ENCODE measurements at places on chromosomes 2 and 18.
A peak's percentile ranks its signal among the peaks of the same experiment; 100 is the strongest.

- peak; percentile 46 for DNase-seq
Measured at GRCh38 chr2:17719562-17720371, 33.8 kb downstream of the SMC6 start.

DNA sequence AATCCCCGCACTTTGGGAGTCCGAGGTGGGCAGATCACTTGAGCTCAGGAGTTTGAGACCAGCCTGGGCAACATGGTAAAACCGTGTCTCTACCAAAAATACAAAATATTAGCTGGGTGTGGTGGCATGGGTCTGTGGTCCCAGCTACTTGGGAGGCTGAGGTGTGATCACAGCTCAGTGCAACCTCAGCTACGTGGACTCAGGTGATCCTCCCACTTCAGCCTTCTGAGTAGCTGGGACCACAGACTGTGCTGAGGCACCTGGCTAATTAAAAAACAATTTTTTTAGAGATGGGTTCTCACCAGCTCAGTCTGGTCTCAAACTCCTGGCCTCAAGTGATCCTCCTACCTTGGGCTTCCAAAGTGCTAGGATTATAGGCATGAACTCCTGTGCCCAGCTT, 23.4 kb downstream of the ANKRD12 start:
- no peak for DNase-seq

DNA sequence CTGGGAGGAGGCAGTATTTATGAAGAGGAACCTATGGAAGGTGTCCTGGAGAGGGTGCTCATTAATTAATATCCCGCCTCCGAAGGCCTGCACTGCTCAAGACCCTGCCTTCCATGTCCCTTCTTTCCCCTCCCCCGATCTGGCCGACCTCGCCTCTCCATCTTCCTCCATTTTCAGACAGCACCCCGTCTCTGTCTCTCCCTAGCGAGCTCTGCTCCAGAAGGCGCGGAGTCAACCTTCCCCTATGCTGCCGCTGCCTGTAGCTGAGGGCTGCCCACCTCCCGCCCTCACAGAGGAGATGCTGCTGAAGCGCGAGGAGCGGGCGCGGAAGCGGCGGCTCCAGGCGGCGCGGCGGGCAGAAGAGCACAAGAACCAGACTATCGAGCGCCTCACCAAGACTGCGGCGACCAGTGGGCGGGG, 1.1 kb upstream of the WBP1 start:
- peak; percentile 24 for DNase-seq

DNA sequence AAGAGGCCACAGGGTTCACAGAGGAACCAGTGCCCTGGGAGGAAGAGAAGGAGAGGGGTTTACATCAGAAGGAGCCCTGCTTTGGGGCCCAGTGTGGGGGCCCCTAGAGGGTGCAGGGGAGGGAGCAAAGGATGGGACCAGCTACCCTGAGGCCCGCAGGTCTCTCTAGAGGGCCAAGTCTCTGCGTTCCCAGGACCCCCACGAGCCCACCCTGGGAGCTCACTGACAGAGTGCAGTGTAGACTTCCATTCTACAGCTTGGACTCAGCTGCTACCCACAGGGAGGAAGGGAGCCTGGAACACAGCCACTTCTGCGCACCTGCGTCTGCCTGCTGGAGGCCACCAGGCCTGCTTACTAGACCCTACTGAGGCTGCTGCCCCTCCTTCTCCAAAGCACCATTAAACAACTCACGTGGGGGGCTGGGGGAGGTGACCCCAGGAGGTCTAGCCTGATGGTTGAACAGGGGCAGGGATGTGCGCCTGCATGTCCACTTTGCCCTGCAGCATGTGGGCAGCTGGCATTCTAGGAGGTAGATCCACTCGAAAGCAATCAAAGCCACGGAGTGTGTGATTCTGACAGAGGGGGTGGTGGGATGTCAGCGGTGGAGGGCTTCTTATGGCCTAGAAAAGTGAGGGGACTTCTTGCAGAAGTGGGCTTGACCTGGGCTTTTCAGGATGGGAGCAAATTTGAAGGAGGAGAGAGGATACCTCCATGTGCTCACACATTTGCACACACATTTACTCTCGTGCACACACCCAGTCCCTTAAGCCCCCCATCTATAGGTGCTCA, 90.2 kb downstream of the ZFP36L2 start:
- no peak for DNase-seq

DNA sequence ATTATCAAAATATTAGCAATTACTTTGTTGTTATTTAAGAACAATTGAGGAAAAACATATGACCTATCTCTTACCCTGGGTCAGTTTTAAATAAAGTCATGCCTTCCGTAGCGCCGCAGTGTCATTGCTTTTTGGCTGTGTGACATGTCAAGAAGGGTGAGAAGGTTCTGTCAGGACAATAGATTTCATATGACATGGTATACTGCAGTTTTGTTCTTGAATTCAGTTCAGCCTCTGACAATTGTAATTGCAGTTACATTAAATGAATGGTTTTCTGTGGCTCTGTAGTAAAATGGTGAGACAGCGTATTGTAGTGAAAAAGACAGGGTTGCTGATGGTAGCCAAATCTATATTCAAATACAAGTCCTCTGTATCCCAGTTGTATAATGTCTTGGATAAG, 307.2 kb downstream of the CDH2 start:
- no peak for DNase-seq

GRCh38 chr18:73691118-73691517, 456.5 kb downstream of the FBXO15 start:
- DNase-seq = peak; percentile 87

- no peak for DNase-seq
Measured at GRCh38 chr2:68745006-68745405, 10.4 kb downstream of the ARHGAP25 start.

- no peak for DNase-seq
Measured at GRCh38 chr2:8670580-8670979, 11.3 kb upstream of the ID2 start.

GRCh38 chr18:78935406-78935805, 44.2 kb upstream of the SALL3 start:
- no peak for DNase-seq

DNA sequence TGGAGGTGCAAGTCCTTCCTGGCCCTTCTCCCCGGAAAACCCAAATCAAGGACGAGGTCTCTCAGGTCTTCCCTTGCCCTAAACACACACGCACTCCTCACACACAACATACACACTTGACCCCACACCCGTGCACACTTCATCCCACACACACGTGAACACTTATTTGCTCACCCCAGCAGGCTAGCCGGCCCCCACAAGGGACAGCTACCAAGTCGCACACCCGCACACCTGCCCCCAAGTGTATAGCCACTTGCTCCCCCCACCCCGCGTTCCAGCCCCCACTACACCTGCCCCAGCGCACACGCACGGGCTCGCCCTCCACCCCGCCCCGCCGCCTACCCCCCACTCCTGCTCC, 359 bp downstream of the TGFBRAP1 start:
- no peak for DNase-seq

GRCh38 chr2:217899231-217900009, 103.4 kb downstream of the TNS1 start:
- DNase-seq = peak; percentile 93

DNA sequence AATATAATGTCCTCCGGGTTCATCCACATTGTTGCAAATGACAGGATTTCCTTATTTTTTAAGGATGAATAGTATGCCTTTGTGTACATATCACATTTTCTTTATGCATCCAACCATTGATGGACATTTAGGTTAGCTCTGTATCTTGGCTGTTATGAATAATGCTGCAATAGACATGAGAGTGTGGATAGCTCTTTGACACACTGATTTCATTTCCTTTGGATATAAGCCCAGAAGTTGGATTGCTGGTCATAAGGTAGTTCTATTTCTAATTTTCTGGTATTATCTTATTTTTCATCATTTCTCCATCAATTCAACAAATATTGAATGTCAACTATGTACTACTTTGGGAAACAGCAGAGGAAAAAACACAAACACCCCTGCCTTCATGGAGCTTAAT, 423.3 kb downstream of the MTX2 start:
- peak; percentile 5 for DNase-seq

DNA sequence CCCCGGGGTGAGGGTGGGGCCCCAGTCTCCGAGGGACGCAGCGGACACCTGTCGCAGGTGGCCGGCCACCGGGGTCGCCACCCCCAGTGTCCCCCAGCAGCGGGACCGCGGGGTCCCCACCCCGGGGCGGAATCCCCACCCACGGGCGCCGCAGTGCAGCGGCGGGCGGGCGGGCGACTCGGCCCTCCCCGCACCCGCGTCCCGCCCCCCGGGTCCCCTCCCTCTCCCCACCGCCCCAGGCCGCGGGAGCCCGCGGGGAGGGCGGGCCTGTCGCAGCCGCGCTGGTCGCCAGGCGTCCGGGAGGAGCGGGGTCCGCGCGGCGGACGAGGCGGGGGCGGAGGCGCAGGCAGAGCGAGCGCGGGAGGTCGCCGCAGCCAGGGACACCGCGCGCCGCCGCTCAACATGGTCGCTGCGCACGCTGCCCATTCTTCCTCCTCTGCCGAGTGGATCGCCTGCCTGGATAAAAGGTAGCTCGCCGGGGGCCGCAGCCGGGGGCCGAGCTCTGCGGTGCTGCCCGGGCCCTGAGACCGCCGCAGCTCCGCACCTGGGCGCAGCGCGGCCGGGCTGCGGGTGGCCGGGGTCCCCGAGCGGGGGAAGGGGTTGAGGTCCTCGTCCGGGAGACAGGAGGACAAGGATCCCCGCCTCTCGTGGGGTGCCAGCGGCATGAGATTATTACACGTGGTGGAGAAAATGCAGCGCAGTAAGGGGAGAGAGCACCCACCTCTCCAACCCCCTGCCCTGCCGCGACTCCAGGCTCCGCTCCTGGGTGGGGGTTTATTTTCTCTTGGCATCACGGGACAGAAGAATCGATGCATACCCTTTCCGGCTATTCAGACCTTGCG, at the start of gene RAPGEF4:
Gene RAPGEF4 (plus strand): TSS at position 264 of the 842 bp plus-strand sequence. CDS start 139 bp downstream, at position 403.
- no peak for DNase-seq

DNA sequence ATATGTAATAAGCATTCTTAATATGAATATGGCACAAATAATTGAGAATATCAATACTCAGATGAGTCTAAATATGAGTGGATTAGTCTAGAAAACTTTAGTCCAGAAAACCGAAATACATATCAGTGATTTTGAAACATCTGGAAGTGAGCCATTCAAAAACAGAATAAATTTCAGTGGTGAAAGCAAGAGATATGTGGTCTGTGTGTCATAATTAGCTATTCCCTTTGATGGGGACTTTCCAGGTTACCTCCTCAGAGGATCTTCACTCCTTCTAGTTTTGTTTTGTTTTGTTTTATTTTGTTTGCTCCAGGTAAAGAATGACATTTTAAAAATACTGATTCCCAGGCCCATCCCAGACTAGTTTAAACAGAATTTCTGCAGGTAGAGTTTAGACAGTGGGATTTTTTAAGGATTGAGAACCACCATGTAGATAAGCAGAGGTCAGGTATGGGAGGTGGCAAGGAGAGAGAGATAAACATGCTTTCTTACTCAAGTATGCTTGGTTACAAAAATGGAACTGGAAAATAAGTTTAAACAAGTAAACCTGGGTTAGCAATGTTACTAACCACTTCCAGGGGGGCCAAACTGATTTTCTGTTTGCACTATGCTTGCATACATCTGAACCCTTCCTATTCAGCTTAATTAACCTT, 70.7 kb downstream of the NABP1 start:
- peak; percentile 29 for DNase-seq

GRCh38 chr18:35045121-35045520, 3.9 kb downstream of the MAPRE2 start:
- DNase-seq = peak; percentile 58

DNA sequence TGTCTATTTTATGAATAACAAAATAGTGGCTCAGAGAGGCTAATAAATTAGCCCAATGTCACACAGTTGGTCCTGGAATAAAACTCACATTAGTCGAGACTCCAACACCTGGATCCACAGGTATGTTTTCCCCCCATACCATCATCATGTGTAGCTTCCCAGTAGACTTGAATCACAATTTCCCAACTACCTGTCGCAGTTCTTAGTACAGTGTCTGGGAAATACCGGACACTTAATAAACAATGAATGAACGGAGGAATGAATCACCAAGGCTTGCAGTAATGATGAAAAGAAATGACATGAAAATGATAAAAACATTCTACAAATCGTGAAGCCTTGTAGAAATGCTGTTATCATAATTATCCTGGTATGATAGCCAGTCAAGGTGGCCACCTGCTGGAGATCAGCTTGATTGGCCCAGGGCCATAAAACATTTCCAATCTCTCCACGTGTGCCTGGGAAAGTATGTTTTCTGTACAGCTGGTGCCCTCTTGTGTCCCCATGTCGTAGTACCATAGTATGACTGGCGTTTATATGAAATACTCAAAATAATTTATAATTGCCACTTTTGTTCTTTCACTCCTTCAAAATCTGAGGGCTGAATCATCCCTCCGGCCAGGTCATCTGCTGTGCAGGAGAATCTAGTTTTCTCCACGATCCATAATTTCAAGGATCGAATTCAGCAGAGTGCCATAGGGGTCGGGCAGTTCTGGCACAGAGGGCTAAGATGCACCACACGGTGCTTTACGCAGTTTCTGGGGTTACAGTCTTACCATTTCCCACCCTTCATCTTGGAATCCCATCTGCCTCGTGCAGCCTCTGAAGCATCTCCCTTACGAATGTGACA, 95.4 kb downstream of the LAMA1 start:
- DNase-seq = peak; percentile 52

- DNase-seq = no peak
Measured at GRCh38 chr2:236796236-236796635, 226.6 kb downstream of the ACKR3 start.

DNA sequence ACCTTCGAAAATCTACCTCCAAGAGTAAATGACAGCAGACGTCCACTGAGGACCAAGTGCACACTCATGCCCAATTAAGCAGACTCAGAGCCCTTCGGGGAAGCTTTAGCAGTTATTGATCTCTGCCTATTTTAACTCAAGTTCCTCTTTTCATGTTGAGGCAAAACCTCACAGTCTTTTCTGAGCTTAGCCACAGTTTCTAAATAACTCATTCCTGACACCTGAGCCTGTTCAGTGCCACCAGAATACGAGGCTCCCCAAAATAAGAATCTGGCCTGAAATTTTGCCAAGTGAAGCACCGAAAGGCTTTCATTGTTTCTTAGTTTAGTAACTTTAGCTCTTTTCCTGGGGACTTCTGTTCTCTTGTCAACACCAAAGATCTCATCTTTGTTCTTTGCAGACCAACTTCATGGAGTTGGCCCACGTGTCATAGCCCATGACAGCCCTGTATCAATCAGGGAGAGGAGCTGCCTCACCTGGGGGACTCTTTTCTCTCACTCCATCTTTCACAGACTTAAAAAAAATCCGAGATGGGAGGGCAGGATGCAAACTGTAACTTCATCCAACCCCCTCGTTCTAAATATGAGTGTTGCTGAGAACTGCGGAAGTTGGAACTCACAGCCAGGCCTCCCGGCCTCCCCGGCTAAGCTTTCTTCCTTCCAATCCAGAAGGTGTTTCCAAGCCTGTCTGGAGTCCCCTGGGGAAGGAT, 22.2 kb downstream of the INPP5D start:
- no peak for DNase-seq

DNA sequence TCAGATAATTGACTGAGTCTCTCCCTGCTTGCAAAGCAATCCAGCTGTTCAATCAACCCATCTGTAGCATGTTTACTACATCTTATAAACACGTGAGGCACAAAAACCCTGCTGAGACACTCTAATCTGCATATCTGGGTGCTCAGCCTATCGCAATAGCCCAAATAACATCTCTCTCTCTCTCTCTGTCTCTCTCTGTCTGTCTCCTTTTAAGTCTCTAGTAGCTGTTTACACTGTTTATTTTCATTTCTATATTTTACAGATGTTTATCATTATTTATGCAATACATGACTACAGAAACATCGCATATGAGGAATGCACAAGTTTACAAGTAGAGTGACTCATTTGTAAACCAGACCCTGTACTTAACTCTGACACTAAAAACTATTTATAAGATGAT, 422.1 kb upstream of the DSEL start:
- DNase-seq = peak; percentile 36

Data from cardiac fibroblast (primary cell).